ENCODE measurements at places on chromosomes 13 and 19.

- no peak for DNase-seq
These were observed at the start of gene ISYNA1 for GRCh38 chr19:18437491-18438330. Gene ISYNA1 (minus strand): TSS chr19:18438133. CDS start chr19:18437979, 154 bp downstream.

- DNase-seq: no peak
These were observed 52.3 kb downstream of the ZNF146 start for GRCh38 chr19:36267061-36267845.

DNA sequence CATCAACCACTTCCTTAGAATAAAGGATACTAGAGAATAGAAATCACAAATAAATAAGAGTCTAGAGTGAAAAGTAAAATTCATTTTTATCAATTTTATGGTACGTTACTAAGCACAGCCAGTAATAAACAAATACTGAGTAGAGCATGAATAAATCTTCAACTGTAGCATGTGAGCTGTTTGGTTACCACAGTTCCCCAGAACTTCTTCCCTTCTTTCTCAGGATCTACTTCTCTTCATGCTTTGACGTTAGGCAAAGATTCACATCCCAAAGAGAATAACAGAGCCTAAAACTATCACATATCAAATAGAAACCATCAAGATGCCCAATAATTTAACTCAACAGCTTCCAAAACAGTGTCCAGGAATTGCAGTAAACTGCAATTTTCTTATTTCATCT is 7.4 kb downstream of the RUBCNL start:
- no peak for DNase-seq

DNA sequence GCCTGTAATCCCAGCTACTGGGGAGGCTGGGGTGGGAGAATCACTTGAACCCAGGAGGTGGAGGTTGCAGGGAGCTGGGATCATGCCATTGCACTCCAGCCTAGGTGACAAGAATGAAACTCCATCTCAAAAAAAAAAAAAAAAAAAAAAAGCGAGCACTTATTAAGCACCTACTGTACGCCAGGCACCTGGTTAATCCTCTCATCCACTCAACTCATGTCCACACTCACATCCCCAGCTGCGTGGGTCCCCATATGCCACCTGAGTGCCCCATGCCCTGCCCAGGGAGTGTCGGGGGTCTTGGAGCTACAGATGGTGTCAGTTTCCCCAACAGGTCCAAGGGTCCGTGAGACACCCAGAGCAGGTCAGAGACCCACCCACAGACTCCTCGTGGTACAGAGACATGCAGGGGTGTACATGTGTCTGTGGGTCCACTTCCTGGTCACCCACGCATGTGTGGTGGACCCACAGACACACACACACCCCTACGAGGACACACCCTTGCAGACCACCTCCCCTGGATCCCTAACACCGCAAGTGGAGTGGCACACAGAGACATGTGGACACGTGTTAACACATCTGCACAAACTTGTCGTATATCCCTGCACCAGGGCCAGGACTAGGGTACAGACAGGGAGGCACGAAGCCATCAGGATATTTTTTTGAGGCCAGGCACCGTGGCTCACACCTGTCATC is 3.5 kb downstream of the INSL3 start:
- DNase-seq: no peak

- DNase-seq: peak; percentile 3
These were observed 43.1 kb downstream of the PCCA start for GRCh38 chr13:100131863-100132574.

Data from stimulated activated CD4-positive, alpha-beta T cell treated with anti-CD3 and anti-CD28 coated beads, Interleukin-15, amount 100 ng/mL, for 1 hour (primary cell).